Thymus (tissue), 14 donors: ENCODE measurements at places on chromosomes 12 and 14.
A peak's percentile ranks its signal among the peaks of the same experiment; 100 is the strongest.

DNA sequence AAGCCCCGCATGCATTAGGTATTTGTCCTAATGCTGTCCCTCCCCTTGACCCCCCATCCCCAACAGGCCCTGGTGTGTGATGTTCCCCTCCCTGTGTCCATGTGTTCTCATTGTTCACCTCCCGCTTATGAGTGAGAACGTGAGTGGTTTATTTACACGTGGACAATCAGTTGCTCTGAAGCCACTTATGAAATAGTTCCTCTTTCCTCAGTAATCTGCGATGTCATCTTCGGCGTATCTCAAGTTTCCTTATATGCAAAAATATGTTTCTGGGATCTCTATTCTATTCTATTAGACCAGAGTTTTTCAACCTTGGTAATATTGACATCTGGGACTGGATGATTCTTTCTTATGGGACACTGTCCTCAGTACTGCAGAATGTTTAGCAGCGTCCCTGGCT is 56.0 kb upstream of the DCD start:
- no peak for DNase-seq

DNA sequence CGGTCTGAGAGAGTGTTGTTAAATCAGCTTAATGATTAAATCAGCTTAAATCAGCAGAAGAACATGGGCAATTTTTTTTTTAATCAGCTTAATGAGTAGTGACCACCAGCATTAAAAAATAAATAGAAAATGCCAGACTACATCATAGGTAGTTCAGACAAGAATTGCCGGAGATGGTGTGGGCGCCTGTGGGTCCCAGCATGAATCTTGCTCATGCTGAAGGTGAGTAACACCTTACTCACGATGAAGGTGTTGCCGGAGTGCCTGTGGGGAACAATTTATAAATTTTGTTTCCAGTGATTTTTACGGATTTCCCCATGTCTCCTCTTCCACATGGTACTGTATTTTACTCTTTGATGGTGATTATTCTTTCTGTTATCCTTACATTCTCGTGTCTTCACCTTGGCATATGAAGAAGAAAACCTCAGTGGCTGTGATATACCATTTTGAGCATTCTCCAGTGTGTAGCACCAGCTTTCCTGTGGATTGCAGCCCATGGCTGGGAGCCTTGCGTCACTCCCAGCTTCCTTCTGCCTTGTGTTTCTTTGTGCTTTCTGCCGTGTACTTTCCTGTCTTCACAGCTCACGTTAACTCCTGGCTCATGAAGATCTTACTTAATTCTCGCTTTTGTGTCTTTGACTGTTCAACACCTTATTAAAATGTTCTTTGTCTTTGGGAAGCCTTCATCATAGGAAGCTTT is 4.7 kb downstream of the TDRD9 start:
- no peak for DNase-seq

DNA sequence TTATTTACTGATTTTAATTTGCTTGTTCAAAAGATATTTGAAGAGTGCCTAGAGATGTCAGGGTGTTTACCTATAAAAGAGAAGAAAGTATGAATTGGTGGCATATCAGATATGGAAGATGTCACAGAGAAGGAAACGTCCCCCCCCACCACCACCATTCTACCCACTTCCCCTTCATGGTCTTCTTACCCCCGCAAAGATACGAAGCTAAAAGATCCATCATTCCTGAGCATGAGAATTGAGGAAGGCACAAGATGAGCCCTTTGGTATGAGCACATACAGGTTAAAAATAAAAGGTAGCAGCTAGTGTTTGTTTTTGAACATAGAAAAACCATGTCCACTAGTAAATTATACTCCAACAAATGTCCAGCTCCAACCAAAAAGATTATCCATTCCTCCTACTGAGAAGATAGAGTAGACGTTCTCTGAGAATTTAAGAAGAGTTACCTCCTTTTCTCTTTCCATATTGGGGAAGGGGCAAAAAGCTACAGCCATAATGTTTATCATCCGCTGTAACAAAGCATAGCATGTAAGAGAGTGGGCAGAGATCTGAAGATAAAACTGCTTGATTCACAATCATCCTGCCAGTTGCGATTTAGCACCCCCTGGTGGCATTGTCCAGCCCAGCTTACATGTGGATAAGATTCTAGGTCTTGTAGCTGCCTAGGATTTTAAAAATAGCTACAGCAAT is 29.1 kb downstream of the NFYB start:
- peak; percentile 80 for DNase-seq

- no peak for DNase-seq
These were observed 42.2 kb upstream of the CAPRIN2 start for GRCh38 chr12:30796891-30797371.

DNA sequence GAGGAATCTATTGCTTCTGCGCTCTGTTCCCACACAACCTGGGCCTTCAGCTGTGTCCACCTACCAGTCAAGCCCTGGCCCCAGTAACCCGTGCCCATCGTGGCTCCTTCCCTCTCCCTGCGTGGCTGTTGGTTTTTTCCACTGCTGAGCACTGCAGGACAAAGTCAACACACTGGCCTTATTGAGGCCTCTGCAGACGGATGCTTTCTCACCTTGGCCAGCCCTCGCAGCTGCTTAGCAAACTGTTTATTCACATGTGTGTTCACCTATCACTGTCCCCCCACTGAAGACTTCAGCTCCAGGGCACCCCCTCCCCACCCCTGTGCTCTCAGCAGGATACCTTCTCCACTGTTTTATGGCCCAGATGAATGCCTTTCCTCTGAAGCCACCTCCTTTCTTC is 12.8 kb upstream of the GPX2 start:
- DNase-seq = no peak
